ENCODE measurements at places on chromosomes 2 and 18.

DNA sequence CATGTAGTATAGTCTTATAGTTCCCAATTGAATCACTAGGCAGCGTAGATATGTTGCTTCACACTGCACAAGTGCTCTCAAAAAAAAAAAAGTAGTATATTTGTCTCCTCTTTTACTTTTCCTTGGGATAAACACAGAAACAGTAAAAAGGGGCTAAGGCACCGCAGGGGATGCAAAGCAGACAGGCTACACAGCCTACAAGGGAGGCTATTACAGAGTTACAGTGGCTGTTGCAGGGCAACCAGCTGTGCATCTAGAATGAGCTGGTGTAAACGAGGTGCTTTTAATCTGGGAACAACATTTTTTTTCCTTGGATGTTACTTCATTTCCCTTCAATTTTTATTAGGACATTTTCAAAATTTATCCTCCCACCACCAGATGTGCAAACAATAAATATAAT, 1934.7 kb upstream of the CELF4 start:
- no peak for DNase-seq

DNA sequence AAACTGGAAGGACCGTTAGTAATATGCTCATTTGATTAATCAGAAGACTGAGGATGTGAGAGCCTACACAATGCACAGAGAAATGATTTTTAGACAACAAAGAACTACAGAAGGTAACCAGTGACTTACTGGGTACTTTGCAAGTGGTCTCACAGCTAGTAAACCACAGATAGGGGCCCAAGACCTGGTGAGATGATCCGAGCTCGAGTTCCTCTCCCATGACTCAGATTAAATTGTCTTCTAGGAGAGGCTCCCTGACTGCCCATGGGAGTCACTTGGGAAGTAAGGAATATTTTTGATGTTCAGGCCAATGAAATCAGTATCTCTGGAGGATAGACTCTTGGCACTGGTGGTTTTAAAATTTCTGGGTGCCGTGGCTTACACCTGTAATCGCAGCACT, 220.2 kb downstream of the CLIP4 start:
- no peak for DNase-seq

- no peak for DNase-seq
Measured at GRCh38 chr2:107412981-107413380, 413.7 kb upstream of the RGPD4 start.

- no peak for DNase-seq
Measured at GRCh38 chr2:74020702-74021406, 36.1 kb downstream of the TET3 start.

GRCh38 chr2:69578198-69578540, 65.4 kb downstream of the AAK1 start:
- no peak for DNase-seq

- DNase-seq, result peak; percentile 56
Measured at GRCh38 chr2:238513346-238513745, 86.6 kb downstream of the ASB1 start.

- DNase-seq, result no peak
Measured at GRCh38 chr18:69400253-69400975, at the start of gene DOK6. TSS of gene DOK6 (plus strand) at chr18:69400888.

- DNase-seq, result no peak
Measured at GRCh38 chr2:154700136-154700535, 1.6 kb downstream of the KCNJ3 start.

- peak; percentile 12 for DNase-seq
Measured at GRCh38 chr2:10204326-10205161, 82.0 kb downstream of the RRM2 start.

- no peak for DNase-seq
Measured at GRCh38 chr18:3973191-3973850, 481.8 kb downstream of the DLGAP1 start.

GRCh38 chr2:187319441-187320108, 128.5 kb downstream of the CALCRL start:
- DNase-seq, result no peak

- DNase-seq, result no peak
Measured at GRCh38 chr2:177044671-177045070, 167.9 kb upstream of the HNRNPA3 start.

GRCh38 chr2:221567809-221568208, 4.3 kb downstream of the EPHA4 start:
- DNase-seq, result no peak

- DNase-seq, result no peak
Measured at GRCh38 chr2:41998186-41999127, 49.4 kb upstream of the PKDCC start.

GRCh38 chr18:45910405-45911023, 56.6 kb downstream of the EPG5 start:
- peak; percentile 22 for DNase-seq

DNA sequence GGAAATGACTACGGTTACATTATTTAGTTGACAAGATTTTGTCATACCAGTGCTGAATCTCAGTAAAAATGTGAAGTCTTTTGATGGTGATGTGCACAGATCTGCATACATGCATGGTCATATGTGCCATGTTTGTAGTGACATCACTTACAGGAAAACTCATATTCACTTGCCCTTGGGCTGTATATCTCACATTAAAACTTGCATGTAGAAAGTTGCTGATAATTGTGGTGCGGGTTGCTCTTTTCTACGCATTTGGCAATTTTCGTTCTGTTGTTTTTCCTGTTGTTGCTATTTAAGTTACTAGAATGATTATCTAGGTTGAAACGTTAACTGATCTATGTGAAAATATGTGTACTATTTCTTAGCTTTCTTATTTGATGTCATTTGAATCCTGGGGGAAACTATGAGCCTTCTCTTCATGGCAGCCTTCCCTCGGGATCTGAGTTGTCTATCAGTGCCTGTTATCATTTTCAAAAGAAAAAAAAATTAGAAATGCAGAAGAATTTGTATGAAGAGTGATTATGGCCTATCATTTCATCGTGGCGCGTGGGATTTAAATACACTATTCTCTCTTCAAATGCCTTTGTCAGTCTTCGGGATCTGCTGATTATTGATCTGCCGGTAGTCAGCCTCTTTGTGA, 296.6 kb downstream of the TMX3 start:
- DNase-seq, result no peak

DNA sequence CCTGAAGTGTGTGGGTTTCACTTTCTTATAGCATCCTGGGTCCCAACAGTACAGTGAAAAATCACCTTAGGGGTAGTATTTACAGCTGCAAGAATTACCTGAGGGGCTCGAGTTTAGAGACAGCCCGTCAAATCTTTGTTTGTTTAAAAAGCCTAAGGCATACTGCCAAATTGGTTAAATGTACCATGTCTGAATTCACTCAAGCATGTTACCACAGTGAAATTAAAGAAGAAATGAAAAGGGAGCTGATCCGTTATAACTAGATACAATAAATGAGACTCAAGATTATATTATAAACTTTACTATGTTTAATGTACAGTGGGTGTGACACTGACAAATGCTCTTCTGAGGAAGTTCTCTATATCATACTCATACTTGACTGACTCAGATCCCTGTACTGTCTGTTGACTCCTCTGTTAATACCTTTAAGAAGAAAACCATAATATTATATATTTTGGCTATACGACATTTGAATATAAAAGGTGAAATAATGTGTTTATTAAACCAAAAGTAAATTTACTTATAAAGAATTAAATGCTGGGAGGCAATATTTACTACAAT, 107.3 kb downstream of the TMEFF2 start:
- DNase-seq, result no peak

DNA sequence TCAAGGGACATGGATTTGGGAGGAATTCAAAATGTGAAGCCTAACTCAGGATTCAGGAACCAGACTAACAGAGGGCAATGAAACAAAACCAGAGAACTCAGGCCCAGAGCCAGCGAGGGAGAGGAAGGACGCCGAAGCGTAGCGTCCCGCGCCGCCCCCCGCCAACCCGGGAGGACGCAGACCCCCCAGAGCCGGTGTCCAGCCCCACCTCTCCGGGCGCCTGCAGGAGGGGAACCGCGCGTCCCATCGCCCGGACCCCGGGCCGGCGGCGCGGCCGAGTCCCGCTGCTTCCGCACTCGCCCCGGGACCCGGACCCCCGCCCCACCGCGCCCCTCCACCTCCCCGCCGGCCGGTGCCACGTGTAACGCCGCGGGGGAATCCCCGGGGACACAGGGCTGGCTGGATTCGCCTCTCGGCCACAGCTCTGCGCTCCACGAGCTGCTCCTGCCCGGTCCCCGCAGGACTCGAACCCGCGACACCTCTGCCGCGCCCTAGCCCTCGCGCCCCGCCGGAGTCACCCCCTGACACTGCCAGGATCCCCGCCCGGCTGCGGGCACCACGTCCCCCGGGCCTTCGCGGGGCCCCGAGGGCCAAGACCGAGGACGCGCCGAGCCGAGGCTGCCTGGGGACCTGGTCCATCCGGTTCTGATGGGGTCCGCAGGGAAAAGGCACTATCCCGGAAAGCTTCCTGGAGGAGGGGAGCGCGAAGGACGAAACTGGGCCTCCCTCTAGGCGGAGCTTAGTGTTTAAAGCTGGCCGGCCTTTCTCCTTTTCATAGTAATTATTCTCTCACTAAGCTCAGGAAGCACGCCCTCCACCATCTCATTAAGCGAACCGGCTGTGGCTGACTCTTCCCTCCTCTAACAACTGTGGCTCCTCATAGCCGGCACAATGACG, 40.4 kb upstream of the FAM124B start:
- DNase-seq, result peak; percentile 3

- no peak for DNase-seq
Measured at GRCh38 chr18:75681538-75682115, 254.1 kb upstream of the SMIM21 start.

- peak; percentile 17 for DNase-seq
Measured at GRCh38 chr18:28884304-28884703, 707.4 kb upstream of the CDH2 start.

DNA sequence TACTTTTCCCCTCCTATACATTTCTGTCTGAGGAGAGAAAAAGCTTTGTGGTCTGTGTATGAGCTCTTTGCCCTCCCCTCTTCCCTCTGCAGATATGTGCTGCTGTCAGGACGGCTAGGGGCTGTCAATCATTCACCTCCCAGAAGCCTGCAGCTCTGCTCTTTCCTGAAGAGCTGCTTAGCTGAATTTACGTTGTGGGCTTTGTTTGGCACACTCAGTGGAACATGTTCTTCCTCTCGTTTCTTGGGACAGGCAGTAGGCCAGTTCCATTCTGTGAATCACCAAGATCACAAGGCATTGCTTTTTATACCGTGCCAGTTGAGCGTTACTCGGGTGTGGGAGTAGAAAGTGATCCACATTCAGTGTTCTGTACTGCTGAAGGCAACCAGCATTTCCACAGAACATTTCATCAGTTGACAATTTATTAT, 136.7 kb downstream of the LAMA3 start:
- peak; percentile 73 for DNase-seq

- DNase-seq, result no peak
Measured at GRCh38 chr2:13052547-13052946, 335.8 kb downstream of the TRIB2 start.

- peak; percentile 60 for DNase-seq
Measured at GRCh38 chr18:11995445-11996189, 14.3 kb downstream of the IMPA2 start.

All from HFFc6 (cell line).